ENCODE measurements at places on chromosomes 16 and 17.

GRCh38 chr16:4232541-4233386 lies 9.1 kb downstream of the SRL start:
- no peak for DNase-seq

- peak; percentile 4 for DNase-seq
Measured at GRCh38 chr16:69327585-69328310, 2.6 kb downstream of the PDF start.

DNA sequence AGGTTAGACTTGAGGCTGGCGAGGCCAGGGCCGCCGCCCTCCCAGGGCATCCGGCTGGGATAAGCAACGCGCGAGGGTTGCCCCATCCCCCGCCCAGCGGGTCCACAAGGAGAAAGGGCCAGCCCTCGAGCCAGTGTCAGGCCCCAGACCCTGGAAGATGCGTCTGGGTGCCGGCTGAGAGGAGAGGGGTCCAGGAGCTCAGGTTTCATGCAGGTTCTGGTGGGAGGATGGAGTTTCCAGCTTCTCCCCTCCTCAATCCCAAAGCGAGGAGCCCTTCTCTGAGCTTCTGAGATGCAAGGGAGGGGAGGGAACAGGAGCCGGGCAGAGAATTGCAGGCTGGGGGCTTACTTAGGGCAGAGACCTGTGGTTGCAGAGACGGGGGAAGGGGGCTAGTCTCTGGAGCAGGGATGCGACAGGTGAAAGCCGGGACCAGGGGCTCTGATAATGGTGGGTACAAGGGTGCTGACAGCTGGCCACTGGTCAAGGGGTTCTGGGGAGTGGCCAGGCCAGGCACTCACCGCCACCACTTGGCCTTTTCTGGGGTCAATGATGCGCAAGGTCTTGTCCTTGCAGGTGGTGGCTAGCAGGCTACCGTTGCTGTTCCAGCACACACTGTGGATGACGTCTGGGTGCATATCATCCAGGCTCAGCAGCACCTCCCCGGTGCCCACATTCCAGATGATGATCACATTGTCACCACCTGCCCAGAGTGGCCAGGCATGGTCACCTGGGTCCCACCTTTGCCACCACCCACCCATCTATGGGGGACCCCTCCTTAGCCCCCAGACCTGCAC lies 4.2 kb downstream of the CORO6 start:
- DNase-seq = no peak

DNA sequence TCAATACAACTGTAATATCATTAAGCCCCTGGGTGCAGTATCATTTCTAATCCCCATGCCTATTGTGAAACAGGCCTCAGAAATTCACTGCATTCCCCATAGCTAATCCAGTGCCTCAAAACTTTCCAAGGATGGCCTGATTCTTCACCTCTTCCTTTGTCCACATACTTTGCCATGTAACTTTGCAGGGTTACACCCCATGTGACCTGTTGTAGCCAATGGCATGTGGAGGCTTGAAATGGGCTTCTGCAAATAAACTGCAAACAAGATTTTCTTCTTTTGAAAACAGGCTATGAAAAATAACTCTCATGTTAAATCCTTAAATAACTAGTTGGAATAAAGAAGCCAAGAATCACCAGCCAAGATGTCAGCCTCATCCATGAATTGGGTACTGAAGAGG lies 35.9 kb downstream of the ABCA10 start:
- no peak for DNase-seq

DNA sequence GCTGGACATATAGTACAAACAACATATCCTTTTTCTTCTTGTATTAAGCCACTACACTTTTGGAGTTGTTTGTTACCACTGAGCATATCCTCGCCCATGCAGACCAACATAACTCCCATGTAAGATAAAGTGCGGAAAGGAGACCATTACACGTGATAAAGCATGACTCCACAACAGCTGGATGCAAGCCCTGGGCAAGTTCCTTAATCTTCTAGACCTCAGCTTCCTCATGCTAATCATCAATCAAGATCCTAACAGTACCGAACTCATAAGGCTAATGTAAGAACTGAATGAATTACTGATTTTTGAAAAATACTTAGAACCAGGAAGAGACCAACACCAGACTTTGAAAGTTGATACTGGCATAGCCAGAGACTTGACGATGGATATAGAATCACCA lies 47.0 kb upstream of the GSG1L start:
- no peak for DNase-seq

- DNase-seq = no peak
Measured at GRCh38 chr17:65183736-65184135, 46.6 kb downstream of the RGS9 start.

- DNase-seq = no peak
Measured at GRCh38 chr17:44672479-44673093, 16.3 kb downstream of the MEIOC start.

- DNase-seq = no peak
Measured at GRCh38 chr16:61937646-61938045, 98.6 kb downstream of the CDH8 start.

Measured in activated CD4-positive, alpha-beta T cell treated with anti-CD3 and anti-CD28 coated beads, Interleukin-2, amount 50 U/mL, for 48 hours (primary cell).